ENCODE measurements at places on chromosomes 5 and 9.

DNA sequence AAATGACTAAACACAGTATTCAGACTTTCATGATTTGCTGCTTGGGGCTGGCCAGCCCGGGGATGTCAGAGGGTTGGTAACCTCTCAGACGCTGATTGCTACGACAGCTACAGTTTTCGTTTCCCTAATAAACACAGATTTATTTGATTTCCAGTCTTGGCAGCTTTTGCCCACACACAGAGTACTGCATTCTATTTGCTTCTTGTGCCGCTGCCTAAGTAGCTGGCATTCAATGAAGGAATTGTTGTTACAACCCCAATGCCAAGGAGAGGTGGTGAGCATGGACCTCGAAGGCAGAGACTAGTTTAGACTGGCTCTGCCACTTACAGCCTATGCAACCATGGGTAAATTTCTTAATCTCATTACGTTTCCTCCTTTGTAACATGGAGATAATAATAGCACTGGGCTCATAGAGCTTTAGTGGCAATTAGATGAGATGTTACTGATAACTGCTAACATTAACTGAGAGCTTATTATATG, 247.1 kb upstream of the PANK3 start:
- DNase-seq, result no peak

GRCh38 chr9:27339661-27340284, 42.8 kb upstream of the EQTN start:
- DNase-seq, result no peak

DNA sequence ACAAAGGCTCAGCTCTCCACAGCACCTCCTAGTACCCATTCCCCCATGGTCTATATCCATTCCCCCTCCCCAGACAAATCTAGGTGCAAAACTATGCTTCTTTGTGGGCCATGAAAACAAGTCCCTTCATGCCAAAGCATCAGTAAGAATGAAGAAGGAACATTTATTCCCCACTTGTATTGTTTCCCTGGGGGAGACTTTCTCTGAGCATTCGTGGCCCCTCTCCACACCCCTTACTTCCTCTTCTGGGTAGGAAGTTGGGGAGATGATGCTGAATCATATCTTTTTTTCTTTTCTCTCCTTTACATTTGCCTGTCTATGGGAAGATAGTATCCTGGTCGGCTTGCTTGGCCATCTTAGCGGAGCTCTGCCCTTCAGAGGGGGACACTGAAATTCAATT, 246.8 kb downstream of the NSG2 start:
- DNase-seq, result no peak

GRCh38 chr5:135462304-135462703, 10.2 kb upstream of the TIFAB start:
- peak; percentile 69 for DNase-seq

GRCh38 chr9:82588301-82589180, 474.4 kb downstream of the RASEF start:
- no peak for DNase-seq

DNA sequence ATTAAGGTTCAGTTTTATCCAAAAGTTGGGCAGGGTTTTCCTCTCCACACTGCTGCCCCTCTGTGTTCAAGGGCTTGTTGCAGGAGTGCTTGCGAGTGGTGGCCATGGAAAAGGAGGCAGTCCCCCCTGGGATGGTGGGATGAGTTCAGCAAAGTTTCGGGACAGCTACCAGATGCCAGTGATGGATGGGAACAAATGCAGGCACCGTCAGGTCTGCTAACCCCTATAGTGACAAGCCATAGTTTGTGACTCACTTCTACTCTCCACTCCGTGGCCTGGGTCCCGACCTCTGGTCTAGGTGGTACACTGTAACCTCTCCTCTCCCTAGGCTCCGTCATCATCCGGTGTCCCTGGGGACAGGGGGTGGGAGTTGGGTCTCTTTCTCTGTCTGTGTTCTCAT, 3.8 kb upstream of the RNF14 start:
- DNase-seq, result no peak

DNA sequence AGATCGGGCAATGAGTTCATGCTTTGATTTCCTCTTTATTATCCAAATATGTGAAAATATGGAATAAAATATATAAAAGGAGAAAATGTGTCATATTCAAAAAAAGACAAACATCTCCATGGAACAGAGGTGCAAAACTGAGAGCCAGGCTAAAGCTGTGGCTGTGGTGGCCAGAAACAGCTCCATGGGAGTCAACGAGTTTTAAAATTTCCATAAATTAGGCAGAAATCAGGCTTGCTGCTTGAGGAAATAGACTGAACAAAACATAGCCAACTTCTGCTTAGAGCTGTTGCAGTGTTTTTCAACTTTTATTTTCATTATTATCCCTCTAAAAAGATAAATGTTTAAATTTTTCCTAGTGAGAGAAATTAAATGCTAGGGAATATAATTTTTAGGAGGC, 110.8 kb upstream of the SLC30A5 start:
- DNase-seq, result no peak

DNA sequence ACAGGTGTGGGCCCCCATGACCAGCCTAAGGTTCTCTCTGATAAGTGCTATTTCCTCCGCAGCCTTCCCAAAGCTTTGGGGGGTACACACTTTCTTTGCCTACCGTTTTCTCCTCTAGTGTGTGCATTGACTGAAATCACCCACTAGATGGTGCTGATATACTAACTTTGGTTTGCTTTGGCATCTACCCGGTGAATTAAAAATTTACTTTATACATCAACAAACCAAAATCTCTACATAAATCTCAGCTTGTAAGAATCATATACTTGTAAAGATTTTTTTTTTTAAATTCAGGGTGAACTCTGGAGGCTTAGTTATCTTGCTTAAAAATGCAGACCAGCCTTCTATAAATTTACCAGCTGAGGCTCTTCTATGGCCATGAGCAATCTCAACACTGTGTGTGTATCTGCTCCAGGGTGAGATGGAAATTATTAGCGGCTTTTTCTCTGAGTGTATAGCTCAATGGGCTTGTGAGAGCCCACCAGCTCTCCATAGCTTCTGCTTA, 475.7 kb upstream of the TNC start:
- peak; percentile 36 for DNase-seq

- DNase-seq, result no peak
Measured at GRCh38 chr5:124438903-124439281, 307.5 kb downstream of the ZNF608 start.

DNA sequence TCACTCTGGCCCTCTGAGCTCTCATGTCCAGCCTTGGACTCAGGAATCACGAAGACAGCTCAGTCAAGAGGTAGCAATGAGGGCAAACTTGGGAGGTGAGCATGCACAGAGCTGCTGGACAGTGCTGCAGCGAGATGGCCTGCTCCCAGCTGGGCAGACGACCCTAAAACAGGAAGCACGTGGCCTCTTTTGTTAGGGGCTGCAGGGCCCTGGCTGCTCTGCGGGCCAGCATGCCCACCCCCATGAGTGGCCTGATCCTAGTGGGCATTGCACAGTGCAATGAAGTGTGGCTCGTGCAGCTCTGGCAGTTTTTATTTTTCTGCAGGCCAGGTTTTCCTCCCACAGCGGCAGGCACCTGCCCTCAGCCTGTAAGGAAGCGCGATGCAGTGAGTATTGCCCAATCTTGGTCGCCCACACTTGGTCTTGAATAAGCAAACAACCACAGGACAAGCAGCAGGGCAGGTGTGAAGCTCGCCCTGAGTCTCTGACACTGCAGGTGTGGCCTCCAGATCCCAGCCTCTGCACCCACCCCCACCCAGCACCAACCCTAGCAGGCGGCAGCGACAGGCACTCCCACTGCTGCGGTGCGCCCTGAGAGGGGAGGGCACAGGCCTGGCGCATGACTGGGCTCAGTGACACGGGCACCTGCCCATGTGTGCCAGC, 60.8 kb downstream of the SEMA4D start:
- DNase-seq, result no peak

DNA sequence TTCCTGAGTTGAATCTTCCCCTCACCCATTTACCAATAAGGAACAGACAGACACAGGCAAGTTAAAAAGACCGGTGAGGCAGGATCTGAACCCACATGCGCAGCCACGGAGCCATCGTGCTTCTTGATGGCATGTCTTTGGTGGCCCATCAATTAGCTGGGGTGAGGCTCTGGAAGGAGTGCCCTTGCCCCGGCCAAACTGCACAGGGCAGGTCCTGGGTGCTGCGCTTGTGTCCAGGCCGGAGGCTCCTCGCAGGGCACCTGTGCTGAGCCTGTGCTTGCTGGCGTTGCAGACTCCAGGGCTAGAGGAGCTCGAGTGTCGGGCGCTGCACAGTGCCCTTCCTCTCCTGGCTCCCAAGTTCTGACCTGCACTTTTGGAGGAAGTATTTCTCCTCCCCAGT, 66.4 kb downstream of the PSMB7 start:
- DNase-seq, result no peak

DNA sequence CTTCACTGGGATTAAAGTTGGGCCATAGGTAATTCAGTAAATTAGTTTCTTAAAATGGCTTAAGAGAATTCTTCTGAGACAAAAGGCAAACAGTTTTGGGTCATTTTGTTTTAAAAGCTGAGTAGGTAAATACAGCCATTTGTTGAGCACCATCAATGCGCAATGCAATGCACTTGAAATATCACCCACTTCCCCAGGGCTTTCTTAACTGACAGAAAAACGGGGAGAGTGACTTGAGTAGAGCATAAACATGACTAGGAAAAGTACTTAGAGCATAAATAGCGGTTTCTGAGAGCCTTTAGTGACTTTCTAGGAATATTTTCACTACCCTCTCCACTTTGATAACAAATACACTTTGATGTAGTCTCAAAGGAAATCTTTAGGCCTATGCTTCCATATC, 27.2 kb downstream of the MLANA start:
- DNase-seq, result no peak

- DNase-seq, result no peak
Measured at GRCh38 chr9:133474215-133474614, 4.7 kb downstream of the SLC2A6 start.

GRCh38 chr5:119367502-119368237, 11.9 kb downstream of the TNFAIP8 start:
- no peak for DNase-seq

GRCh38 chr5:5719292-5719691, 296.8 kb downstream of the ICE1 start:
- DNase-seq, result no peak

DNA sequence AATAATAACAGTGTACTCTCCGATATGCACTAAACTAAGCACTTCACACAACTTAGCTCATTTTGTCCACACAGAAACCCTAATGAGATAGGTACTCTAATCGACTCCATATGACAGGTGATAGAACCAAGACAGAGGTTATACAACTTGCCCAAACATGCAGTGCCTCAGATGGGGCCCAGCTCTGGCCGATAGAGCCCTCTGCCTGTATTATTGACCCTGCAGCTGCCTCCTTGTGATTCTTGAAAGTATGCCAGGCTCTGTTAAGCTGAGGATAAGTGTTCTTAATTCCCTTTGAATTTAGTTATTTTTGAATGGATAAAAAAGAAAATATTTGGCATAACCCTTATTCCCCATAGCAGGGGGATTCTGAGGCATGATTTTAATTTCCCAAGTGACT, 78.5 kb downstream of the HMHB1 start:
- DNase-seq, result no peak

All from GM10248 (cell line).